ENCODE measurements at places on chromosomes 1 and 21. TPM values are rescaled to one million over a fixed set of nuclear protein-coding genes. Genes with fewer than 3 reads are reported as not detected.

Gene ZNF695
- not detected for total RNA-seq

Gene SLC6A17
- not detected for total RNA-seq

Gene KCNK1
- 0.76 TPM for total RNA-seq

Gene LORICRIN
- total RNA-seq: 0.20 TPM

Gene PCP4
- not detected for total RNA-seq

Gene TIE1
- 0.32 TPM for total RNA-seq

Gene RSPH1
- total RNA-seq: 0.12 TPM

DNA sequence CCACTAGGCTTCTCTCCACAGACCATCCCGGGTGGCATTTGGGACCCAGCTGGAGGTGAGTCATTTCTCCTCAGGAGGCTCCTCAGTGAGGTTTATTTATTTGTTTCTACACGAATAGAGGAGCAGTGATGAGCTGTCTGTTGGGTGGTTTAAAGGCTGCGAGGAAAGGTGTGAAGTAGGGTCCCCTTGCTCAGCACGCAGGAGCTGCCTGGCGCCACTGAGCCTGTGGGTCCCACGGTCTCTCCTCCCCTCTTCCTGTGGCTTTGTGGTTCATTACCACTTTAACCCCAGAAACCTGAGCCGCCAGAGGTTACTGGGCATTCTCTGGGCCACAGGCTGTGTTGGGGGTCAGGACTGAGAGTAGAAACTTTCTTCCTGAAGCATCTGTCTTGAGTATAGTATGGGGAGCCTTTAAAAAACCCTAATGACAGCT is 39.9 kb downstream of the IL6R start:
- no peak for DNase-seq

DNA sequence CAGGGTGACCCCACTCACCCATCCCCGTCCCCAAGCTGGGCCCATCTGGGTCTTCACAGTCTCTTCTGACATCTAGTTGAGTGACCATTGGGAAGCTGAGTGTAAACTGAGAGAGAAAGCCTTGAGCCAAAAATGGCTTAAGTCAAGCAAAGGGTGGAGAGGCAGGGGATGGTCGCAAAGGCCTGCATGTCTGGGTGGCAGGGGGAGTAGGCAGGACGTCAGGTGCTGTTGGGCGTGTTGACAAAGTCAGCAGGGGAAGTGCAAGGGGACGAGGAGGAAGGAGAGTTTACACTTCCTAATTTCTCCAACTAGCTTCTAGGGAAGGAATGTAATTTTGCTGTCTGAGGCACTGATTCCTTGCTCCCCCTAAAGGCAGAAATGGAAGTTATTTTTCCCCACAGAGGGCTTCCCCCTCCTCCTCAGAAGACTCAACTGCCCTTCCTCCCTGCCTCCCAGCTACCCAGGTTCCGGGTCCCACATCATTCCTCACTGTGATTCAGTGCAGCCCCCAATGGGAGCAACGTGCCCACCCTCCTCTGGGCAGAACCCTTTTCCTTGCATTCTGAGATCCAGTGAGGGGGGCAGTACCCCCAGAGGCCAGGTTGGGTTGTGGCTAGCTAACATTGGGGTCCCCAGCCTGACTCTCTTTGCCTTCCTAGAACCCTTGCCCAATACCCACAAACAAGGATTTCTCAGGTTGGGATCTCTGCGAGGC is 1.2 kb upstream of the ADORA1 start:
- no peak for DNase-seq

- no peak for DNase-seq
Measured at GRCh38 chr1:151284013-151284577, 2.0 kb downstream of the ZNF687 start.

GRCh38 chr1:24555591-24556413 is at the start of gene NCMAP:
Gene NCMAP (plus strand): TSS chr1:24556087. CDS start chr1:24595431, 39,344 bp downstream.
- DNase-seq: peak; percentile 54

DNA sequence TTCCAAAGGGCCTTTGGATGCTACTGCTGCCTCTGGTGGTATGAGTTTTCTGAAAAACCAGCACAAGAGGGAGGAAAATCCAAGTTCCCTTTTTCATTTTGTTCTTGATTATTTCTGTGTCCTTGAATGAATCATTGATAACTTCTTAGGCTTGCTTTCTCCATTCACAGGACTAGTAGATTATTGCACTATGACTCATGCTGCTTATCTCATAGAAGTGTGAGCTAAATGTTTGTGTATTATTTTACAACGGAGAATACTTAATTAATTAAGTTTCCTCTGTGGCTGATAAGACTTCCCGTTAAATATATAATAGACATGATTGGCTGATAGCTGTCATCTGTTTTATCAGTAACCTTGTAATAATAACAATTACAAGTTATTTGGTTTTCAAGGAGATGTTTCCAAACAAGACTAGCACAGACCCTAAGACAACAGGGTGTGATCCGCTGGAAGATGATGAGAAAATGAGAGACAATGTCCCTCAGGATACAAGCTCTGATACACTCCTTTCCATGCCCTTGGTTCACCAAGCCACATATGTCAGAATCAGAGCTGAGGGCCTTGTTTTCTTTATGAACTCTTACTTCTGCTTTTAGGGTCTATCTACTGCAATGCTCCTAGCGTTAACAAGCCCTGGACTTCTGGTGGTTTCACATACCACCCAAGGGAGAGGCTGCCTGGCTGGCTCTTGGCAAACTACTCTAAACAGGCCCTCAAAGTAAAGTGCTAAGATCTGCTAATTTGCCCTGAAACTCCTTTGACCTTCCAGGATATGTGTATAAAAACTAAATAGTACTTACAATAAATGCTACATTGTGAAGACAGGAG is 1078.3 kb downstream of the TTLL7 start:
- DNase-seq: no peak

DNA sequence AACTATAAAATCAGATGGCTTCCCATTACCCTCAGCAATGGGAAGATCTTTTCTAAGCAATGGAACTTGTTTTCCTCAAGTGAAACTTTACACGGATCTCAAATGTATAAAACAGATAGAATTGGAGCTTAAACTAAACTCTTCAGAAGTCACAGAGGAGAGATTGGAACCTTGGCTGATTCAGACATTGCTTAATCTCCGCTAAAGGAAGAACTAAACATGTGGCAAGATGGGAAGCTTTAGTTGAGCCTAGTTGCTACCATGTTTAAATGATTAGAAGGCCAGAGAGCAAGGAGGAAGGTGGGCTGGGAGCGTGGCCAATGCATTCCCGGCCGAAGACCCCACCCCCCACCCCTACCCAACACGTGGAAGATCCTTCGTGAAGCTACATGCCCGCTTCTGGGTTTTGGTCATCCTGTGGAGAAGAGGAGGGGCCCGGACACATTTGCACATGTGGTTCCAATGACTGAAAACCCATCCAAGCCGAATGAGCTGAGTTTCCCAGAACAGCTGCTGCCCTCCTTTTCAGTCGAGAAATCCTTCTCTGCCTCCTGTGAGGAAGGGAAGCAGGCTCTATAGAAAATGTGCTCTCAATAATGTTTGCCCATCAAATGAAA is 164.3 kb downstream of the MIS18A start:
- DNase-seq: no peak

GRCh38 chr21:25912402-25912746 is 177.6 kb downstream of the GABPA start:
- no peak for DNase-seq

GRCh38 chr1:115404911-115405310 is 66.9 kb upstream of the NGF start:
- no peak for DNase-seq

DNA sequence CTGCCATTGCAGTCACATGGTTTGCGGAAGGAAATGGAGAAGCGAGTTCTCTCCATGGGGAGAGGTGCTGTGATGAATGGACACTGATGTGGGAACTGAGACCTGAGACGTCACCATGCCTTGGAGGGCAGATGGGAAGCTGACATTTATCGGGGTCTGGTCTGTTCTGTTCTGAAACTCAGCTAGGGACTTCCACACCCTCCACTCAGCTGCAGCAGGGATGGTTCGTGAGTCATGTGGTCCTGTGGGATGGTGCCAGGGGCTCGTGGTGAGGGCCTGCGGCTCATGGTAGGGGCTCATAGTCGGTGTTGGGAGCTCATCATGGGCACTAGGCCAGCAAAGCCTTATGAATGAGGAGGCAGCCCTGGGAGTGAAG is 6.1 kb downstream of the GPR137B start:
- no peak for DNase-seq

- DNase-seq: no peak
Measured at GRCh38 chr1:53196017-53196484, 573 bp upstream of the CPT2 start.
